Osteocyte (in vitro differentiated cells): ENCODE measurements at places on chromosomes 11 and 22. TPM values are rescaled to one million over a fixed set of nuclear protein-coding genes. Genes with fewer than 3 reads are reported as not detected.

RELT gene
- 3.3 and 4.1 TPM in 2 replicates for total RNA-seq

HIRA gene
- 33.2 and 33.8 TPM in 2 replicates for total RNA-seq

DNA sequence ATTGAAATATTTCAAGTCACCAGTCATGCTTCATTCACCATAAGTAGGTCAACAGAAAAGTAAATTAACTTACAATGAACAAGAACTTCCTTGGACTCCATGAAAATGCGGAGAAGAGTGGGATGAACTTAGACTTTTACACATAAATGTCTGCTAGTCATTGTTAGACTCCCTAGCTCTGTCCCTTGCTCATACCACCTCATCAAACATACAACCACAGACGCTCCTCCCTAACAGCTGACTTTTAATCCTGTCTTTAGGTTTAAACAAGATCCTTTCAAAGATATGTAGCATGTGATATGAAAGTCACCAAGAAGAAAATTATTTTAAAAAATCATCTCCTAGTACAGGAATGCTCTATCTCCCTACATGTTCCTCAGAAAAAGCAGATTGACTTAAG lies 248.1 kb downstream of the DLG2 start:
- H3K27me3 ChIP-seq, result peaks cover 6% of the 10 kb centered on the region
- DNase-seq, result no peak
- H3K36me3 ChIP-seq, result no peaks in the 10 kb centered on the region
- H3K4me3 ChIP-seq, result no peak overlapping the region

DNA sequence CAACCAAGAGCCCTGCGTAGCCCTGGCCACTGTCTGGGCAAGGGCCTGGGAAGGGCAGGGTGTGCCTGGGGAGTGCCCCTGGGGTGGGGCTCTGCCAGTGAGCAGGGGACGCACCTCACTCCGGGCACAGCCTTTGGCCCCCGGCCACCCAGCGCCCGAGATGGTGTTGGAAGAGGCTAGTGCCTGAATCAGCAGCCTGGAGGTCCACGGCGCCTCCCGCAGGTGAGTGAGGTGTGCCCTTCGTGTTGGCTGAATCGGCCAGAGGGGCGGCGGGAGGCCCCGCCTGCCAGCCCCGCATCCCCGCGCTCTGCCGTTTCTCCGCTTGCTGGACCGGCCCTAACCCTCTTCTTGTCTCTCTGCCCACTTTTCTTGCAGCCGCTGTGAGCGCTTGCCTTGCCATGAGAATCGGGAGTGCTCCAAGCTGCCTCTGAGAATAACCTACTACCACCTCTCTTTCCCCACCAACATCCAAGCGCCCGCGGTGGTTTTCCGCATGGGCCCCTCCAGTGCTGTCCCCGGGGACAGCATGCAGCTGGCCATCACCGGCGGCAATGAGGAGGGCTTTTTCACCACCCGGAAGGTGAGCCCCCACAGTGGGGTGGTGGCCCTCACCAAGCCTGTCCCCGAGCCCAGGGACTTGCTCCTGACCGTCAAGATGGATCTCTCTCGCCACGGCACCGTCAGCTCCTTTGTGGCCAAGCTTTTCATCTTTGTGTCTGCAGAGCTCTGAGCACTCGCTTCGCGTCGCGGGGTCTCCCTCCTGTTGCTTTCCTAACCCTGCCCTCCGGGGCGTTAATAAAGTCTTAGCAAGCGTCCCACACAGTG lies 60.1 kb downstream of the FBLN1 start:
- H3K4me1 ChIP-seq, result peaks cover 3% of the 10 kb centered on the region
- H3K4me3 ChIP-seq, result no peak overlapping the region
- DNase-seq, result no peak
- no peaks in the 10 kb centered on the region for H3K27me3 ChIP-seq
- H3K36me3 ChIP-seq, result peaks cover 41% of the 10 kb centered on the region
- no peak overlapping the region for H3K27ac ChIP-seq

DNA sequence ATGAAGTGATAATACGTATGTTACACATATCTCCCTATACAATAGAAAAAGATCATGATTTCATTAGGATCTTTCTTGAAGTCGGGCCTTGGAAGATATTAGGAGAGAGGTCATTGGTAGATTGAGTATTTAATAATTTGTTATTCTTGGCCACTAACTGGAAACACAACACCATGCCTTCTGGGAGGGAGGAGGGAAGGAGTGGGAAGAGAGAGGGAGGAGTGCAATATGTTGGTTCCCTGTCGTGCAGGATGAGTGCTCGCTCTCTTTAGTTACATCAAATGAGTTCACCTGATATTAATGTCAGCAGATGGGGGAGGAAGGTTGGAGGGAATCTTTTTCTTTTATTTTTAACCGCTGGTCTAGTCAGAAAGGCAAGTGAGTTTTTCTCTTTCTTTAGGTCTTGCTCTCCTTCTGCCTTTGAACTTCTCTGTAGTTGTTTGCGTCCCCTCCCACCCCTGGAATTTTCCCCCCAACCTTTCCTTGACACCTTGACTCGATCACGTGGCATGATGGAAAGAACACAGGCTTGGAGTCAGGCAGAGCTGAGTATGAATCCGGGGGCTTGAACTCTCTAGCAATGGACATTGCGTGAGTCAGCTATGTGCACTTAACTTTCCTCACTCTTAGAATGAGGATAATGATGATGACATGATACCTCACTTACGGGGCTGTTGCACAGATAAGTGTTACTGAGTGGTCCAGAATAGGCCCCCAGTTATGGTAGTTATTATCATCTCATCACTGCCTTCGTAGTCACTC lies 6.2 kb downstream of the ADAMTS15 start:
- peak overlapping the region; percentile 54 for H3K4me3 ChIP-seq
- no peak for DNase-seq
- no peaks in the 10 kb centered on the region for H3K27me3 ChIP-seq
- H3K27ac ChIP-seq, result no peak overlapping the region
- peaks cover 63% of the 10 kb centered on the region for H3K4me1 ChIP-seq
